ENCODE measurements at places on chromosomes 3 and 15. TPM values are rescaled to one million over a fixed set of nuclear protein-coding genes. Genes with fewer than 3 reads are reported as not detected.

- peak; percentile 11 for DNase-seq
Measured at GRCh38 chr15:76576523-76577279, 240.1 kb downstream of the ISL2 start.

DNA sequence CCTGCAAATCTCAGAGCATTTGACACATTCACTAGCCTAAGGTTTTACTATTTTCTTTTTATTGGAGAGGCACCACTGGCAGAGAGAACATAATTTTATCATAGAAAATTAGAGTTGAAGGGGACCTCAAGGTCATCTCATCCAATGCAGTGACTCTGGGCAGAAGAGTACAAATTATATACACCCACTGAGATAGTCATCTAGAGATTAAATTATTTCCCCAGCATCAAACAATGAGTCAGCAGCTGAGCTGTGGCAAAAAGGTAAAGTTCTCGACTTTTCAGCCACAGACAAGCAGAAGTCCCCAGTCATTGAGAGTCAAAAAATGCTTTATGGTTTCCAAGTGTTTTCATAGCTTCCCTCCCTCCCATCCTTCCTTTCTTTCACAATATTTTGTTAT, 39.3 kb upstream of the SEMA6D start:
- no peak for DNase-seq

- no peak for DNase-seq
Measured at GRCh38 chr15:35197754-35198153, 112.7 kb upstream of the NANOGP8 start.

- DNase-seq = no peak
Measured at GRCh38 chr15:71743861-71744382, 66.4 kb upstream of the NR2E3 start.

GRCh38 chr3:60501314-60501713, 749.9 kb downstream of the FHIT start:
- DNase-seq = no peak

DNA sequence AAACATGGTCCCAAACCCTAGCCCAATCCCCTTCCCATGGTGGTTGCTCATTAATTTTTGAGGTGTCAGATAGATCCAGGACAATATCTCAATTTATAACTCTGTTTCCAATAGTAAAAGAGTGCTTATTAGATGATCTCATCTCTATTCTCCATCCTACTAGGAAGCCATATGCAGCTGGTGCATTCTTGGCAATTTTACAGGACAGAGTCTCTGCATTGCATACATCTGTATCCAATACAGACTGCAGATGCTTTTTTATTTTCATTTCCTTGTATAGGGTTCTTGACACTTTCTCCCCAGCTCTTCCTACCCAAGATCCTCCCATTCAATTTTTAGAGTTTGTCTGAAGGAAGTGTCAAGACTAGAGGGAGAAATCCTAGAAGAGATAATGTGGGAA, 194.8 kb upstream of the DPH6 start:
- no peak for DNase-seq

CSPG5 gene
- total RNA-seq = 0.66 TPM

OIP5 gene
- total RNA-seq = 13.2 TPM
